ENCODE measurements at places on chromosomes 5 and 9. TPM values are rescaled to one million over a fixed set of nuclear protein-coding genes. Genes with fewer than 3 reads are reported as not detected.

The HTR1A gene
- not detected for total RNA-seq

The TNFAIP8 gene
- total RNA-seq = 5.5 TPM

The F2RL2 gene
- 1.0 TPM for total RNA-seq

The PCDHGA1 gene
- 0.08 TPM for total RNA-seq

The SLC34A3 gene
- total RNA-seq = not detected

The ANKH gene
- 33.0 TPM for total RNA-seq

The IL3 gene
- not detected for total RNA-seq

The MELK gene
- total RNA-seq = 19.5 TPM

The DAB2IP gene
- total RNA-seq = 3.1 TPM

The FAM151B gene
- 3.0 TPM for total RNA-seq

The IARS1 gene
- 81.7 TPM for total RNA-seq

The GRIN3A gene
- total RNA-seq = 0.23 TPM

The DDX46 gene
- total RNA-seq = 24.3 TPM

The TIMD4 gene
- 38.8 TPM for total RNA-seq

The FAXDC2 gene
- total RNA-seq = 73.0 TPM

DNA sequence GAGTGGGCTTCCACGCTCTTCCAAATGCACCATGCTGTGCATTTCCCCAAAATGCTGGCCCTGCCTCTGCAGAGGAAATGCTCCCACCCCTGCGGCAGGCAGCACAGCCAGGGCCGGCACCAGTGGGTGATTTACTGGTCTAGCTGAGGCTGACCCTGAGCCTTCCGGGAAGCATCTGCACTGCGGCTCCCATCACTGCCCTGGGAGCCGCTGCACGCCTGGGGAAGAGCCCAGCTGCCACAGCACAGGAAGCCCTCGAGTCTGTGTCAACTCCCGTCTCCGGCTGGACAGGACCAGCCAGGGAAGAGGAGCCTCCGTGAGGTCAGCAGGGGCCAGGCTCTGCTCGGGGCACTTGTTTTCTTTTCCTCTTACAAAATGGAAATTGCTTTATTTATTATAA, 25.1 kb upstream of the EEIG1 start:
- no peak for DNase-seq

DNA sequence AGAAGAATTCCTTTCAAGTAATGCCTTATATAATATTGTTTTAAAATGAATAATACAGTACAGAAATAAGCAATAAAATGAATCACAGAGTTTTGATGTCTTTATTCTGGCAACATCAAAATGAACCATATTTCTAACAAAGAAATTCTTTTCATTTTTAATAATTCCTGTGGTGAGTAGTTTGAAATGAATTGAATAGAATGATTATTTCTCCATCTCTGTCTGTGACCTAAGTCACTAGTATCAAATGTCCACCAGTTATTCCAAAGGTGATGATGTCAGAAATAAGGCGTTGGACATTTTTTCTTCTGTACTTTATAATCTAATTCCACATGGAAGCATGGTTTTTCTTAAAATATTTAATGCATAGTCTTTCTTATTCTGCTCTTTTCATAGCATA, 106.2 kb downstream of the ADAMTSL1 start:
- DNase-seq = no peak

DNA sequence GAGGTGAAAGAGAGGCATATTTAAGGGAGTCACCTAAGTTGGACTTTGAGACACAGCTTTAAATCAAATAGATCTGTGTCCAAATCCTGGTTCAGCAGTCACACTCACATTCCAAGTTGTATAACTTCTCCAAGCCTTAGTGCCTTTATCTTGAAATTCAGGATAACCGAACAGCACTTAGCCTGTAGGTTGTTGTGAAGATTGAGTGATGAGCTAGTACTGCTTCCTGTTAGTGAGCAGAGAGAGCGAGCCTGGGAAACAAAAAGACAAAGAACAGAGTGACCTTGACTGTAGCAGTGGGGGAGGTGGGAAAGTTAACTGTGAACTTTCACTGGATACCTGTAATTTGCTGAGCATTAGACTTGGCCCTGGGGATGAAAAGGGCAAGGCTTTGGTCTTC, 22.4 kb downstream of the MAML1 start:
- DNase-seq = no peak

- DNase-seq = no peak
Measured at GRCh38 chr9:21889673-21890072, 87.2 kb downstream of the MTAP start.

- DNase-seq = no peak
Measured at GRCh38 chr5:136021016-136021405, 7.8 kb upstream of the TGFBI start.

- DNase-seq = no peak
Measured at GRCh38 chr5:42985129-42986037, 54.7 kb downstream of the ANXA2R start.

- DNase-seq = no peak
Measured at GRCh38 chr5:169290895-169291294, 10.0 kb downstream of the SLIT3 start.

GRCh38 chr5:17255471-17256021, 38.1 kb downstream of the BASP1 start:
- no peak for DNase-seq

GRCh38 chr5:175214152-175214551, 229.8 kb downstream of the DRD1 start:
- DNase-seq = no peak

GRCh38 chr5:143102411-143102810, 301.1 kb downstream of the NR3C1 start:
- no peak for DNase-seq

- peak; percentile 29 for DNase-seq
Measured at GRCh38 chr9:138053321-138053868, 175.8 kb downstream of the CACNA1B start.

- no peak for DNase-seq
Measured at GRCh38 chr9:18032636-18033035, 441.3 kb upstream of the ADAMTSL1 start.

DNA sequence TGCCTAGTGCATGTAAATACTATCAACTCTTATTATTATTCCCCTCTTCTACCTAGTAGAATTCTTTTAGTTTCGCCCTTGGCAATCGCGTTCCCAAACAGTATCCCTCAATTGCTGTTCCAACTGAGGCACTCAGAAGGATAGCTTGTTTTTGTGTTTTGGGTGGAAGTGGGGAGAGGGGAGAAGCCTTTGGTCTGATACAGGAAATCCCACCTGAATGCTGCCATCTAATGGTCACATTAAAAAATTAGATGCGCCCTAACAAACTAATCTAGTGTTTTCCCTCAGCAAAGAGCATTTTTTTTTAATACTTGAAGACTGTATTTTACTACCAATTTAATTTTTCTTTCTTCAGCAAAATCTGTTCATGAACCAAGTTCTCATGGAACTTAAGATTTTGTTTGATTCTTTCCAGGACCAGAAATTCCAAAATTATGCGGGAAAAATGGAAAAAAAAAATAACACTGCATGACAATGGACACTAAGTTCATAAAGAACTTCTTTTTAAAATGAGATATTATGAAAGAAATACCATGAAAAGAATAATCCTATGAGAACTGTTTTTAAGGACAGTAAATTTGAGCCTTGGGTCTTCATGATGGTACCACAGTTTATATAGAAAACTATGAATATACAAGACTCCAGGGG, 22.2 kb upstream of the GLDC start:
- no peak for DNase-seq

- DNase-seq = no peak
Measured at GRCh38 chr9:87342743-87343142, 154.9 kb upstream of the DAPK1 start.

GRCh38 chr9:112239284-112239683, 64.2 kb upstream of the SUSD1 start:
- no peak for DNase-seq

GRCh38 chr9:69627281-69627680, 44.9 kb downstream of the APBA1 start:
- no peak for DNase-seq

GRCh38 chr5:77972469-77973252, 196.5 kb upstream of the TBCA start:
- no peak for DNase-seq

GRCh38 chr9:121505903-121506735, 6.5 kb upstream of the GGTA1 start:
- DNase-seq = no peak

DNA sequence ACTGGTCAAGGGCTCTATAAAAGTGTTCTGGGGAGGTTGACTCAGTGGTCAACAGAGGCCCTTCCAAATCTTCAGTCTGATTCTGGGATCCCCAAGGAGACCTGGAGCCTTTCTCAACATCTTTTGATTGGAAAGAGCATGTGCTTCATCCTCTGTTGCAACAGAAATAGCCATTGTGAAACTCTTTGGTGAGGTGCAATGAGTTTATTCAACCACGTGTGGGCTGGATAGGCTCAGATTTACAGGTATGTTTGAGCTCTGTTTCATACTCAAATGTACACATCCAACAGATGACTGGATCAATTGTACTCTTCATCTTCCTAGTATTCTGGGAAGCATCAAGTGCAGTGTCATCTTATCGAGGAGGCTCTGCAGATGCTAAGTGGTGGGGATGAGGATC, 60.5 kb downstream of the CTSL start:
- no peak for DNase-seq

- no peak for DNase-seq
Measured at GRCh38 chr5:151465476-151465875, 18.1 kb downstream of the SLC36A1 start.

DNA sequence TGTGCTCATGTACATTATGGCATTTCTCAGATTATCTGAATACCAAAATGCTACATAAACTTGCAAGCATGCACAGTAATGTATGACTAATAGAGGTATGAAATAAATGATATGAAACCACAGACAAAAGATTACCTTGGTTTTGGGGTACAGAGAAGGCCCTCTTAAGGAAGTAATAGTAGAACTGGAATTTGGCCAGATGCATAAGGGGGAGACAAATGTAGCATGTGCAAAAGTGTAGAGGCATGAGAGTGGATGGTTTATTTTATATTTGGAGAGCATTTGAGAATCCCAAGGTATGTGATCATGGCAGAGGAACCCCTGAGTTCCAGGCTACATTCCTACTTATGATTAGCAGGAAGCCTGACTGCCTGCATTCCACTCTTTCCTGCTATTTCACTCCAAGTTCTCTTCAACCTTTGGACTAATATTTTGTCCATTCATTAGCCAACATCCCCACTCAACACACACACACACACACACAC, 74.2 kb downstream of the MAMDC2 start:
- no peak for DNase-seq

DNA sequence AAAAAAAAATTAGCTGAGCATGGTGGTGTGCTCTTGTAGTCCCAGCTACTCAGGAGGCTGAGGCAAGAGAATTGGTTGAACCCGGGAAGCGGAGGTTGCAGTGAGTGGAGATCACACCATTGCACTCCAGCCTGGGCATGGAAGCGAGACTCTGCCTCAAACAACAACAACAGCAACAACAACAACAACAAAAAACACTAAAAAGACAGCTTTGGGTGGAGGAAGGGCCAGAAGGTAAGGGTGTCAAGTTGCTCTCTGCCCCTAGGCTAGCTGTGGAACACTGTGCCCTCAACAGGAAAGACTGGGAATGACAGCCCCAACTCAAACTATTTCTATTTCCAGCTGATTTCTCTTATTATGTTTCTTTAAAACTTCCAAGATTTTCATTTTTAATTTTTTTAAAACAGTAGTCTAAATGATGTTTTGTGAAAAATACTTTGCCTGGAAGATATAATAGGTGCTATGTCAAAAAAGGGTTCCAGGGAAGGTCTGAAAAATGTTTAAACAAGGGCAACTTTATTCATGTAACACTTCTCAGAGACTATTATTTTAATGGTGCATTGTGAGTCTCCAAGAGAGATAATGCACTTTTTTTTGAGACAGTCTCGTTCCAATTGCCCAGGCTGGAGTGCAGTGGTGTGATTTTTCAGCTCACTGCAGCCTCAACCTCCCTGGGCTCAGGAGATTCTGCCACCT, 29.9 kb downstream of the CLINT1 start:
- DNase-seq = no peak
